Stimulated activated CD8-positive, alpha-beta memory T cell treated with anti-CD3 and anti-CD28 coated beads, Interleukin-7, amount 100 ng/mL, for 24 hours (primary cell): ENCODE measurements at places on chromosomes 7 and 10.
A peak's percentile ranks its signal among the peaks of the same experiment; 100 is the strongest.

DNA sequence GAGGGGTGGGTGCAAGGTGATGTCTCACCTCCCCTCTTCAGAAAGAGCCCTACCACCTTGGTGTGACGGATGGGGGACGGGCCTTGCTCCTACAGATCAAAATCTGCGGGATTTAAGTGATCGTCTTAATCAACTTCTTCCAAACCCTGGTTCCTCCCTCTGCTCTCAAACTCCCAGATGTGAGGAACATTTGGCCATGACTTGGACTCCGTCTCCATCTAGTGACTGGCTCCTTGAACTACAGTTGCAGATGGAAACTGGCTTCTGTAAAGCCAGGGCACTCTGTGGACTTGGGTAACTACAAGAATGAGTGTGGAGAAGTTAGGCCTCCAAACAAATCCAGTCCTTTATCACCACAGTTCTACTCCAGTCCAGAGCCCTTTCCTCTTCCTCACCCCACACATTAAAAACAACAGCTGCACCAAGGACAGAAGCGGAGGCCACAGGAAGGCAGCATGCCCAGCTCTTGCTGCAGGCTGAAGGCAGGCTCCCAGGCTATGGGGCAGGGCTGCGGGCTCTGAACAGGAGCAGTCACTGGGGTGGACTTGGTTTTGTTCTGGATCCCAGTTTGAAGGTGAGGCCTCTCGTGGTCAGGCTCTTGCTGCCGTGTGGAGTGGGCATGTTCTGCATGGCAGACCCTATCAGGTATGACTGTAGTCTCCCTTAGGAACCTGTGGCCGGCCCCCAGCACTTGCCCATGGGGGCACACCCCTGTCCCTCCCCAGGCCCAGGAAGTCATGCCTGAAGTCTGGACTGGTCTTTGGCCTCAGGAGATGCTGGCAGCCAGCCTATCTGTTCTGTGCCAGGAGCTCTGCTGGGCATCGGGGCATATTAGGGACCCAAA lies 79.4 kb downstream of the VWC2 start:
- DNase-seq: no peak

DNA sequence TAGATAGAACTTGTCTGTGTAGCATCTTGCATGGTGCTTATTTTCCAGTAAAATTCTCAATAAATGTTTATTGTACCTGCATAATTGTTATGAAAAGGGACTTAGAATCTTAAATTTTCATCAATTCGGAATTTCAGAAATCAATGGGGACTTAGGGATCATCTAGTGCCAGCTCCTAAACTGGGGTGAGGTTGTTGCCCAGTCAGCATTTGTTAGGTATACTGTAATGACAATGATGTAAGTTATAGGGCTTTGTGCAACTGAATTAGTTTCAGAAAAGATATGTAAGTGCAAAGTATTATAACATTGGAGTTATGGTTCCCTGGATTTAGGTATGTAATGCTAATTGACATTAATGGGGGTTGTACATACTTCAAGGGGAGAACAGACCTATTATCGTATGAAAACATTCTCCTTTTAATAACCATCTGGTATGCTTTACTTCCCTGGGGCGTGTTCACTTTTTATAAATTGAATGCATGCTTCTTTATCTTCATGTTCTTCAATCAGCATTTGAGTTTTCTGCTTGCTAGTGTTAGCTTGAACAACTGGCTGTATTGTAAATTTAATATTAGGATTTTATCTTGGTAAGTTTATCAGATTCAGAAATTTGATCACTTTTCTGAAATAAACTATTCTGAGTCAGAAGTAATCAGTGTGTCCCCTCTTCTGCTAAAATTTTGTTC lies 270.3 kb downstream of the BBS9 start:
- DNase-seq: no peak

DNA sequence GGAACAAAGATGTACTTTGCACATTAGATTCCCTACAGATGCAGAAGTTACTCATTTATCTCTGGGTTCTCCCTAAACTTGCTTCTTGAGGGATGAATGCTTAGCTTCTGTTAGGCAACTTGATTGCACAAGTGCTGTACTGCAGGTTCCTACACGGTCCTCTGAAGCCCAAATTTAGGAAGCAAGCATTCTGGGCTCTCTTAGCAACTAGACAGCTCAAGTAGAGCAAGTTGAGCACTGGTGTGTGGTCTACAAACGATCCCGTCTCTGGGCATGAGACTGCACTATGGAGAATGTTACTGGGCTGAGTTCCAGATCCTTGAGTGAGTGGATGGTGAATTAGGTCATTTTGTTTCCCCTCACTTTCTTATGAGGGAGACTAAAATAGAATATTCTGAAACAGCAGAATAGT lies 14.3 kb downstream of the SEMA3D start:
- no peak for DNase-seq

DNA sequence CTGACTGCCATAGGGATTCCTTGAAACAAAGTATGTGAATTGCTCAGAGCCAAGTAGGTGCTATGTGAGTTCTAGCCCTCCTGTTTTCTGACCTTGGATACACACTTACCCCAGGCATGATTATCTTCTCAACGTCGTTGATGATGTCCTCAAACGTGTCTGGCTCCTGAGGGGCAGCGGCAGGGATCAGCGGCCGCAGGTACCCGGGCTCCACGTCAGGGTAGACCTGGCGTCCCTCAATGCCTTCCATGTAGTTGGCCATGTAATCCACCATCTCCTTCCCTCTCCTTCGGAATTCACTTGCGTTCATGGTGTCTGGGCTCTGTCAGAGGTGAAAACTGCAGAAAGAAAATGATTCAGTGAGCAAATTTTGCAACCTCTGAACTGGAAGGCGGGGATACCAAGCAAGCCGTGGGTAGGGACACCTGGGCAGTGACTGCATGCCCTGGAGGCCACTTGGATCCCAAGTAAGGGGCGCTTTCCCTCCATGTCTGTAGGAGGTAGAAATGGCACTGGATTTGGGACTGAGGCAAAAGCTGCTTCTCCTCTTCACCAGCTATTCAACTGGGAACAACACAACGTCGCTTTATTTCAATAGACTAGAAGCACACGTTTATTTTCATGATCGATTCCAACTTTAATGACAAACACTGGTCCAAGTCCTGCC lies 21.3 kb downstream of the DDC start:
- no peak for DNase-seq

- no peak for DNase-seq
Observed at GRCh38 chr10:14477408-14477710, 146.6 kb upstream of the FRMD4A start.

DNA sequence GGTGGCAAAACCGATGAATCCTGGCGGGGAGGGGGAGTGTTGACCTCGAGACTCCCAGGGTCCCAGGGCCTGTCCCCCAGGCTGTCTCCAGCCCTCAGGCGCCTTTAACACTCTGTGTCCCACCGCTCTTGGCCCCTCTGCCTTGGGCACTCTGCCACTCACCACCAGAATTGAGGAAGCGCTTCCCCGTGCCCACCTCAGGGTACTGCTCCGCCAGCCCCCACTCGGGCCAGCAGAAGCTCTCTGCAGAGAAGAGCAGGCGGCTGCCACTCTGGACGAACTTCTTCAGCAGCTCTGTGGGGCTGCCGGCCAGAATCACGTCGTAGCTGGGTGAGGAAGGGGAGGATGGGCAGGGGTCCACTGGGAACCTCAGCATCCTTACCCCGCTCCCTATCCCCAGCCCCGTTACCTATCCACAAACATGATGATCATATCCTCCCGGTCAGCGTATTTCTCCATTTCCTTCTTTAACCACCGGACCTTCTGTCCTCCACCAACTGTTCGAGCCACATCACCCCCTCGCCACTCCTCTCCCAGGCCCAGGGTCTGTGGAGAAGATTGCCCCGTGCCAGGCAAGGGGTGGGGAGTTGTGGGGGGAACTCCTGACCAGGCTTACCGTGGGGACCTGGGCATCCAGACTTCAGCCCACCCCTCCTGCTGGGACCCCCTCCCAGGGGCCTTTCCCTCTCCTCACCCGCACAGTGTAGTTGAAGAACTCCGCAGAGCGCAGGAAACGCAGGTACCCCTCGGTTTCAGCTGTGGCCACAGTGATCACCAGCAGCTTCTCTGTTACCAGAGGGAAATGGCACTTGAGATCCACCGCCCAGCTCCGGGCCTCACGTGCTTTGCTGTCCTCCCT lies 1.2 kb downstream of the PLOD3 start:
- DNase-seq: no peak

GRCh38 chr10:12042409-12042796 lies 206 bp downstream of the UPF2 start:
- peak; percentile 14 for DNase-seq

DNA sequence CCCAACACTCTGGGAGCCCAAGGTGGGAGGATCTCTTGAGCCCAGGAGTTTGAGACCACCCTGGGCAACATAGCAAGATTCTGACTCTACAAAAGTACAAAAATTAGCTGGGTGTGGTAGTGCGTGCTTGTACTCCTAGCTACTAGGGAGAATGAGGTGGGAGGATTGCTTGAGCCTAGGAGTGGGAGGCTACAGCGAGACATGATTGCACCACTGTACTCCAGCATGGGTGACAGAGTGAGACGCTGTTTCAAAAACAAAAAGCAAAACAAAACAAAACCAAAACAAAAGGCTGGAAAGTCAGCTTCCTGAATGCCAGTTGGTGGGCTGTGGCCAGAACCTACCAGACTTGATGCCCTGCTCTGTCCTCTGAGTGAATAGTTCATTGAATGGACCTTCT lies 242.8 kb downstream of the PHTF2 start:
- no peak for DNase-seq

DNA sequence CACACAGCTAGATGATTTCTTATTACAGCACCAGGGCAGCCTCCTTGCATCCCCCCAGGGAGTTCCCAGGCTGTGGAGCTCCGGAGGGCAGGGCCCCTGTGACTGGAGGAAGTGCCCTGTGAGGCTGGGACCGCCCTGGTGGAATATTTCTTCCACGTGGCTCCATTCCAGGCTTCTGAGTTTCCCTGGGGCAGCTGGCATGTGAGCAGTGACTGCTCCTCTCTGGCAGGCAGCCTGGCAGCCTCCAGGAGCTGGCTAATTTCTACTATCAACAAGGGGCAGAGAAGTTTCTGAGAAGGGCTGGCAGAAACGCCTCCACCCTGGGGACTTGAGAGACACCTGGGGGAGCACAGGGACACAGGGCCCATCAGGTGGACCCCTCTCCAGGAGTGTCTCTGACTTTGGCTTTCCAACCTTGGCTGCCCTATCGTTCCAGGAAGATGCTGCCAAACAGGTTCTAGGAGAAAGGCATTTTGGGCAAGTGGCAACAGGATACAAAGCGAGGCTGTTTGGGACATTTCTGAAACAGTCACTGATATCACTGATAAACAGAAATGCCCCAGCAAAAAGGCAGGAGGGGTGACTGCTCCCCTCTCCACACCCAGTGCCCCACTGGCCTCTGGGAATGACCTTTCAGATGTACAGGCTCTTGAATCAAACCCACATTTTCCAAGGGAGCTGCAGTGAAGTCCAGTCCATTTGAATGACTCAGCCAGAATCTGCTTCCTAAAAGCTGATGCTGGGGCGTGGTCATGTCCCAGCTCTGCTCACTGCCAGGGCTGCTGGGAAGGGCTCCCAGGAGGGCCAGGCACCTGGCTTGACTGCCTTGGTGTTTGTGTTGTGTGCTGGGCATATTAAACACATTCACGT lies 16.1 kb downstream of the MYOF start:
- no peak for DNase-seq

GRCh38 chr7:85000735-85001350 lies 186.0 kb downstream of the SEMA3D start:
- no peak for DNase-seq

- DNase-seq: no peak
Observed at GRCh38 chr7:20172736-20173334, 44.3 kb downstream of the MACC1 start.

- DNase-seq: no peak
Observed at GRCh38 chr10:5498791-5499492, 428 bp downstream of the CALML5 start.

DNA sequence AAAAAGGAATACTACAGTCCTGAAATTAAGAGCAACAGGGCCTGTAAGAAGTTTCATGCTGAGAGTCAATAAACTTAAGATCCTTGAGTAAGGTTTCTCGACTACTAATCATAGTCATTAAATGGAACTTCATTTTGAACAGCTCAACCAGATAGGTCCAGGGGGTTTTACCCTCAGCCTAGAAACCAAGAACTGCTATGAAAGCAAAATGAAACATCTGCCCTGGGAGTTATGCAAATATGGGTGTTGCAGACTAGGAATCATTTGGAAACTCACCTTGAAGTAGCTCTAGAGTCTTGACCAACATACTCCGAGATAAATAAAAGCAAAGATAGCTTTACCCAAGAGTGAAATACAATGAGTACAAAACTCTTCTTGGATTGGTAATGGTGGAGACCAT lies 128.0 kb downstream of the HGF start:
- no peak for DNase-seq

- DNase-seq: no peak
Observed at GRCh38 chr7:155706376-155706775, 61.9 kb downstream of the RBM33 start.

DNA sequence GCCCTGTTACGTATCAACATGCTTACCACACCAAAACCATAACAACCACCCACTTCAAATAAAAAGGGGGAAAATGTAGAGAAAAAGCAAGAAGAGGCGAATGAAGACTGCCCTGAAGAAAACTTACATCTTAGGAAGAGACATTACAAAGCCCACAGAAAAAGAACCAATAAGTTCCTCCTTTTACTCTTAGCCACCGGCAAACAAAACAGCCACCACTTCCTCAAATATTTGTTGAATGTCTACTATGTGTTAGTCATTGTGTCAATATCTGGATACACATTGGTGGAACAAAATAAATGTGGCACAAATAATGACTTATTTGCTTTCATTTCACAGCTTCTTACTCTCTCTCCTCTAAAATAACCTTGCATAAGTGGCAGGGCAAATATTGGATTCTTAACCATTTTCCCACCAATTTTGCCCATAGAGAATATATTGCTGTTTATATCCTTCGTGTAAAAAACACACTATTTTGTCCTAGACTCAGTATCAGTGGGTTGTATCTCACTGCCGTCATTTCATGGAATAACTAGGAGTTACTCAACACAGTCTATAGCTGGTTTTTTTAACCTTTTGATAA lies 106.8 kb downstream of the ANK3 start:
- DNase-seq: no peak

DNA sequence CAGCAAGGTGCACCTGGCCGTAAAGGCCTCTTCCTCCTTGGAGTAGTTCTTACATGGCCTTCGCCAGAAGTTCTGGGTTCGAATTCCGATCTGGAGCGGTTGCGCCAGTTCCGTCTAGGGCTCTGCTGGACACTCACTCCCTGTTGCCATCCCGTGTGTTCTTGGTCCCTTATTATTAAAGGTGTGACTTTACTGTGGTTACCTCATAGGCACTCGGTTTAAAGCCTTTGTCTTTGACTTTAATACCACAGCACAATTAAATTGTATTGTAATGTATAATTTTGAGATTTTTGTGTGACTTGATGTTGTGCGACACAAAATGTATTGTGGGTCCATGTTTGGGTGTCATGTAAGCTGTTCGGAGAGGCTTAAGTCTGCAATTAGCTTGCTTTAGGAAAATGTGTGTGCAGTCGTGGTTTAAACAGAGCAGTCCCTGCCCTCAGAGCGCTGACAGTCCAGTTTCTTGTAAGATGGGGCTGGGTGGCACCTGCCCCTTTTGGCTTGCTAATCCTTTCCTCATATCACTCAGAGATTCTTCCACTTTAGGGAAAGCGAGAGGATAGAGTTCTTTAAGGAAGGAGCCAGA lies 919 bp downstream of the INPP5F start:
- DNase-seq: no peak

- DNase-seq: no peak
Observed at GRCh38 chr7:33044401-33044718, 18.2 kb downstream of the NT5C3A start.

- no peak for DNase-seq
Observed at GRCh38 chr10:23258516-23258915, 66.4 kb downstream of the PTF1A start.
